GM23338 (cell line): ENCODE measurements at places on chromosomes 3 and 15. TPM values are rescaled to one million over a fixed set of nuclear protein-coding genes. Genes with fewer than 3 reads are reported as not detected.

GRCh38 chr15:63860155-63860554, 26.4 kb upstream of the HERC1 start:
- DNase-seq = no peak

Gene CACNA1D
- polyA plus RNA-seq = 0.96 and 1.8 TPM in 2 replicates

Gene LRTM1
- polyA plus RNA-seq = 0.47 TPM in 1 of 2 replicates, not detected in the other

Gene DNAH1
- 0.17 and 0.81 TPM in 2 replicates for polyA plus RNA-seq

Gene RTP1
- 5.4 and 6.3 TPM in 2 replicates for polyA plus RNA-seq
